ENCODE measurements at places on chromosomes 5 and 9.

GRCh38 chr9:119179701-119180100 lies 189.5 kb downstream of the BRINP1 start:
- DNase-seq, result no peak

DNA sequence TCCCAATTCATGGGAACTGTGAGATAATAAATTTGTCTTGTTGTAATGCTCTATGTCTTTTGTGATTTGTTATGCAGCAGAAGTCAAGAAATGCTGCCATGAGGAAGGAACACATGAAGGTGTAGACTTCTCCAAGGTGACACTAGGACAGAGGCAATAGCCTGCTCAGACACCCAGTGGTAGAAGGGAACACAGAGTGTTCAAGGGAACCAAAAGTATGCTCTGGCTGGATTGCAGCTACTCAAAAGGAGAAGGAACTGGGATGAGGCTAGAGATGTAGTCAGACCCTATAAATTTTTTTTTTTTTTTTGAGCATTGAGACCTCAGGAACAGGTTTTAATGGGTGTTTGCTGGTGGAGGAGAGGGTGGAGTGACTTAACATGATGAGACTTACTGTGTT lies 232.5 kb downstream of the PARP8 start:
- DNase-seq, result no peak

GRCh38 chr5:74296685-74297408 lies 343.7 kb downstream of the ENC1 start:
- DNase-seq, result peak; percentile 75

DNA sequence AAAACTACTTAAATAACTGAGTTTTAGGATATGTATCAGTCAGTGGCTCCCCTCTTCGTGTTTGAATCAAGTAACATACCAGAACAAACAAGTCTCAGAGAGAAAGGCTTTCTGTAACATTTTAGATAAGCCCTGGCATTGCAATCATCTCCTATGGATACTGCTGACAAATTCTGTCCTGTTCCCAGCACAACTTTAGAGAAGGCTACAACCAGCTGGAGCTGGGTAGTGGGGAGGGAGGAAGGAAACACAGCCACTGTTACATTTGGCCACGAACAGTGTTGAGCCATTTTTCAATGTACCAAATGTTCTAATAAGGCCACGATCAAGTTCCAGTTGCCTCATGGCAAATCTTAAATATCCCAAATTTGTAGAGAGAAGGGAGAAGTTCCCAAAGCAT lies 511.8 kb upstream of the WWC1 start:
- no peak for DNase-seq

DNA sequence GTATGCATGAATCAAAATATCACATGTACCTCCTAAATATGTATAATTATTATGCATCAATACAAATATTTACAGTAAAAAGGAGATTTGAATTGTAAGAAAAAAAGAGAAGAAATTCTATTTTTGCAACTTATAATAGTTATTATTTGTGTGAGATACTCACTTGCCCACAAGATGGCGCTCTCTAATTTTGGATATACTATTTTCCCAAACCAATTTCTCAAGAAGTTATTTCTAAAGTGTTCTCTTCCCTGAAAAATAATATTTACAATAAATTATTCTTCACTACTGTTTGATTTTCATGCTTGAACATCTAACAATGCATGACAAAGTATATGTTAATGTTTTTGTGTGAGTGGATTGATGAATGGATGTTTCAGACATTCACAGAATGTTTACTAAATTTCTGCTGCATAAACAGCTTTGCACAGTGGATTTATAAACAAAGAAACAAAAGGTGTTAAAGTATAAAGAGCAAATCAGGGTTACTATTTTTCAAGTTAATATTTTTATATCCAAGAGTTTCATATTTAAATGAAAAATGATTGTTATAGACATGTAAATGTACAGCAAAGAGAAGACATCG lies 503.4 kb downstream of the PDE4D start:
- peak; percentile 22 for DNase-seq

GRCh38 chr9:706073-706472 lies 135.4 kb upstream of the DMRT1 start:
- DNase-seq, result no peak

DNA sequence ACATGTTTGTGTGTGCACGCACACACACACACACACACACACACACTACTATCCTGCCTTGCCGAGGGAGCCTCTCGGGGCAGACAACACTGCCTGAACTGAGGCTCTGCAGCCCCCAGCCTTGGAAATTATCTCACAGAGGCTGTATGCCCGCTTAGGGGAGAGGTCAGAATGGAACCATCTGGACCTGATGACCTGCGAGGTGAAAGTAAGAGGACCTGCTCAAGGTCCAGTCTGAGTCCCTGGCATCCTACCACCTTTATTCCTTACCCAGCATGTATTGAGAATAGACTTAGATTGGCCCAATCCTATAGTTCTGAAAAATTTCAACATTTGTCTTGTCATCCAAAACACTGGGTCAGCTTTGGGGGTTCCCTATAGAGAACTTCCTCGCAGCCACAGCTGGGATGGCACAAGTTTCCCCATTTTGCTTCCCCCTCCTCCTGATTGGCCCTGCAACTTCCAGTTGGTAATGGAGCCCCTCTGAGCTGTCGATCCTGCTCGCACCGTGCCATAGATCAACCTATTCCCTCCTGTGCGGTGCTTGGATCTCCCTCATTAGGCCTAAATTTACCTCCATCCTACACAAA lies 10.2 kb downstream of the MVB12B start:
- no peak for DNase-seq

DNA sequence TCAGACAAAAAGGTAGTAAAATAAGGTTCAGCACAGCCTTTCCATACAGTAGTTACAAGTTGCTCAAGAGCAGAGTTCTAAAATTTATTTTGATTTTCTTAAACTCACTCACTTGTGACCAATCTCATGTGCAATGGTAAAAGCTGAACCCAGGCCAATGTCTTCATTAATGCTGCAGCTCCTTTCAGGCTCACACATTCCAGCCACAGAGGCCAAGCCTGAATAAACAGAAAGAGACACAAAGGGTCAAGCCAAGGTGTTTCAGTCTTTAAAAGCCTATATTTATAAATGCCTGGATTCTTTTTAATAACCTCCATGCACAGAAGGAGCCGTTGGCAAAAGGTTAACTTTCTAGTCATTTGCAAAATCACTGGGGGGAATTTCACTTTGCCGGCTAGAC lies 152.5 kb downstream of the ADAMTS6 start:
- DNase-seq, result no peak

- no peak for DNase-seq
Observed at GRCh38 chr5:96189028-96189826, 227.6 kb upstream of the ELL2 start.

GRCh38 chr9:92001244-92001643 lies 51.2 kb upstream of the ROR2 start:
- DNase-seq, result no peak

GRCh38 chr9:88953381-88954029 lies 37.8 kb upstream of the S1PR3 start:
- no peak for DNase-seq

DNA sequence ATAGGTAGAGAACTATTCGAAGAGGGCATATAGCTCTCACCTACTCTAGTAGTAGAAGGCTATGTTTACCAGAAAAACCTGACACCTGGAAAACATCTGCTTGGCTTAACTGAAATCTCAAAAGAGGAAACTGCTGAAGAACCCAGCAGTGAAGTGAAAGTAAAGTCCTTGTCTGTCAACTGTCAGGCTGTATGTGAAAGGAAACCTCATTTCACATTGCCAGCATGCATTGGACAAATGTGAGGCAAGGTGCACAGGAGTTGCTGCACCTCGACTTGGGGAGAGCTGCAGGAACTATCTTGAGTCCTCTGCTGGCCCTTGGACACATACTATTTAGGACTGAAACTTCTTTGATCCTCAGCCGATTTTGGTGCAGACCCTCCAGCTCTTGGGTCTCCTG lies 53.3 kb downstream of the NREP start:
- no peak for DNase-seq

DNA sequence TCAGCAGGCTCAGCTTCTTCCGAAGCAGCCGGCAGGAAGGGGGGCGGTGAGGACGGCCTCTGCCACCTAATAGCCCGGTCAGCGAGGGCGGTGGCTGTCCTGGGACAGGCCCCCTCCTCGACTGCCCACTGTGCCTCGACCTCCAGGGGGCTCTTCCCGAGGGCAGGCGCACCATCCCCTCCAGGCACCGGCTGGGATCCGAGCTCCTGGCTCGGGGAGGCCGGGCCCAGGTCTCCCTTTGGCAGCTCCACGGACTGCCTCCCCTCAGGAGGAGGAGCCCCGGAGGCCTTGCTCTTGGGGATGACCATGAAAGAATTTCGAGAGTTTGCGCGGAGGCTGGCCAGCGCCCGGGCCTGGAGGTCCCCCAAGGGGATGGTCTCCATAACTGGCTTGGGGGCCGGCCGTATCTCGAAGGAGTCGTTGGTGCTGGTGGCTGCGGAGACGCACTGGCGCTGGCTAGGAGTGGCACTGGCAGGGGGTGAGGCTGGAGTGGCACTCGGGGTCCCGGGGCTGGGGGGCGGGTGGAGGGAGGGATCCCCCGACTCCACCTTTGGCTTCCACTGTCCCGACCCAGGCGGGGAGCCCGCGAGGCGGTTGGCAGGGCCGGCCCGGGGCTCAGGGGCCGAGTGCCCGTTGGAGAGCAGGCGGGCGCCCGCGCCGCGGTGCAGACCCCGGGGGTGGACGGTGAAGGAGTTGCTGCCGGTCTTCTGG lies 975 bp downstream of the TPRN start:
- no peak for DNase-seq

DNA sequence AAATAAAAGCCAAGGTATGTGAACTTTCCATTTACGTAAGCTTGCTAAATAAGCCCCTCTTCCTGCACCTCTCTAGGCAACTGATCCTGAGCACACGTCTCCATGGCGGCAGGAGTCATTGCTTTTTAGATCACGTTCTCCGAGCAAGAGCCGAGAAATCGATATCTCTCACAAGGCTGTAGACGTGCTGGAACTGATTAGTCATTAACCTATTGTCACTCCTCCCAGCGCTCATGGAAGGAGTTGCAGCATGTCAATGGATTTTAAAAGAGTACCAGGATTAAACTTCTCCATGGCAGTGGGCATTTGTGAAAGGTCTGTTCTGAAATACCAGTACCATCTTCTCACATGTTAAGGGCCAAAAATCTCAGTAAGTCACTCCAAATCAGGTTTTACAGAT lies 4.7 kb upstream of the ADCY2 start:
- no peak for DNase-seq

- DNase-seq, result no peak
Observed at GRCh38 chr5:137834498-137835049, 33.1 kb upstream of the MYOT start.

DNA sequence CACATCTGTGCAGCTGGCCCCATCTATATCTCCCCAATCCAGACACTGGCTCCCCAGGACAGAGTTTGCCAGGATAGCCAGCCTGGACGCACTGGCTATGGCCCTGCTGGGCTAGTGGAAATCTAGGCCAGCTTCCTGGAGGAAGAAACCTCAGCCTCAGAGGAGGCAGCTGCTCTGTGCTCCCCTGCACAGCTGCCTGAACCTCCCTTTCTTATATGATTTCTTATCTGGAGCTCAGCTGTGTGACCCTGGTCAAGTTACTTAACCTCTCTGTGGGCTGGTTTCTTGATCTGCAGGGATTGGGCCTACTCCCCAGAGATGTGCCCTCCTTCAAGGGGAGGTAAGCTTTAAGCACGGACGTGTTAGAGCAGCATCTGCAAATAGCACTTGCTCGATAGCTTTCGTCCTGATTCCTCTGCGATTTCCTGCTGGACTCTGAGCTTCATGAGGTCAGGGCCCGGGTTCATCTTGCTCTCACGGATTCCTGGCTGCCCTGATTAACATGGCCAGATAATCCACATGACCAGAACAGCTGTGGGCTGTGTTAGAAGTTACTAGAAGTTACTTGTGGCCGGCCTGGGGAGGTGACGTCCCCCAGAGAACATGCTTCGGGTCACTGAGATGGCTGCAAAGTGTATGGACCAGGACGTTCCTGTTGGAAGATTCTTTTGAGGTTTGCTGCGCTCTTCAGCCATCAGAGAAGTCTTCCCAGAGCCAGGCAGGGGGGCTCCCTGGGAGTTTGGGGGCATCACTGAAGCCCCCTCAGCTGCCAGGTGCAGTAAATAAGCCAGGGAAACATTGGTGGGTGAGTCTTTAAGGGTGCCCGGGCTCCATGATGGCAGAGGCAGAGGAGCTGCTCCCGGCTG lies 14.5 kb downstream of the C9orf50 start:
- no peak for DNase-seq

DNA sequence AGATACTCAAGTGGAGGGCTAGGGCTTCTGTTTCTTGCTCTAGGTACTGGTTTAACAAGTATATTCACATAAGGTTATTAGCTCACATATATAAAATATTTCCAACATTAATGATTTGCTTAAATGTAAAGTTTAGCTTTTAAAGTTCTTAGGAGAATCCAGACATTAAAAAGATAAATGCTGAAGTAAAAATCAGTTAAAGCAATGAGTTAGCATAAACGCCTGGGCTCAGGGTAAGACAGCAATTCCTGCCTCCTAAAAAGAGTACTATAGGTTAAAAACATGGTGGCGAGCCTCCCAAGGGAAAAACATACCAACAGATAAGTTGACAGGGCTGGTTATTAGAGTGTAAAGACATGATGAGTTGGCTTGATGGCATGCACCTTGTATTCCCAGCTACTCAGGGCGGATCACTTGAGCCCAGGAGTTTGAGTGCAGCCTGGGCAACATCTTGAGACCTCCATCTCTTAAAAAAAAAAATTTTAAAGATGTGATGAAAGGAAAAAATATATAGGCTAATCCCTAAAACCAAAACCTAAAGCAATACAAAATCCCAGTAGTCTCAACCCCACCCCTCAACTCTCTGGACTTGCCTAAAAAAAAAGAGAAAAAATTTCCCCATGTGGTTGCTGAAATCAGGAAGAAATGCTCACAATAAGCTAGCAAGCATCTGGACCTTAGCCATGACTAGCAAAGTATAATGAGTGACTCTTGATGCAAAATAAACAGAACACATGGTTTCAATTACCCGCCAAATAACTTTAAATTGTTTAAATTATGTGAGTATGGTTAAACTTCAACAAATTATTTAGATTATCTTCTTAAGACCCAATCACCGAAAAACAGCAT lies 3.6 kb downstream of the GOLPH3 start:
- no peak for DNase-seq

DNA sequence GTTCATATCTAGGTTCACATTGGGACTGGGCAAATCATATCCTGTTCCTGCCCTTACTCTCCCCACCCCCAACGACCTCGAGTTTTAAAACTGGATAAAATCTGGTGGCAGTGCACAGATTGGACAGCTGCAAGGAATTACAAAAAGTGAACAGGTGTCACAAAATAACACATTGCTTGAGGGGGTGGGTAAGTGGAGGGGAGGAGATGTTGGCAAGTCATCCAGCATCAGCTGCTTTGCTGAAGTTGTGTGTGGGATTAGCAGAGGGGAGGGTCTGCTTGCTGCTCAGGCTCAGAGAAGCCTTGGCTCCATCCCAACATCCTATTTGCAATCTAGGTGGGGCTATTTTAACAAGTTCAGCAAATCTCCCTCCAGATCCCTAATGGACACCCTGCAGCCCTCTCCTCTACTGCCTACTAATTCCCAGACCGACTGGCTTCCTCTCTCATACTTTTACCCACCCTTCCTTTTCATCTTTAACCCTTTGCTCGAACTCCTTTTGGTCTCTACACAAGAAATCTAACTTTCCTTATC lies 39.8 kb upstream of the SLC24A2 start:
- no peak for DNase-seq

GRCh38 chr9:21591221-21592062 lies 109.3 kb upstream of the IFNE start:
- no peak for DNase-seq
